Liver (tissue), 10 donors: ENCODE measurements at places on chromosomes 2 and 18.
A peak's percentile ranks its signal among the peaks of the same experiment; 100 is the strongest.

DNA sequence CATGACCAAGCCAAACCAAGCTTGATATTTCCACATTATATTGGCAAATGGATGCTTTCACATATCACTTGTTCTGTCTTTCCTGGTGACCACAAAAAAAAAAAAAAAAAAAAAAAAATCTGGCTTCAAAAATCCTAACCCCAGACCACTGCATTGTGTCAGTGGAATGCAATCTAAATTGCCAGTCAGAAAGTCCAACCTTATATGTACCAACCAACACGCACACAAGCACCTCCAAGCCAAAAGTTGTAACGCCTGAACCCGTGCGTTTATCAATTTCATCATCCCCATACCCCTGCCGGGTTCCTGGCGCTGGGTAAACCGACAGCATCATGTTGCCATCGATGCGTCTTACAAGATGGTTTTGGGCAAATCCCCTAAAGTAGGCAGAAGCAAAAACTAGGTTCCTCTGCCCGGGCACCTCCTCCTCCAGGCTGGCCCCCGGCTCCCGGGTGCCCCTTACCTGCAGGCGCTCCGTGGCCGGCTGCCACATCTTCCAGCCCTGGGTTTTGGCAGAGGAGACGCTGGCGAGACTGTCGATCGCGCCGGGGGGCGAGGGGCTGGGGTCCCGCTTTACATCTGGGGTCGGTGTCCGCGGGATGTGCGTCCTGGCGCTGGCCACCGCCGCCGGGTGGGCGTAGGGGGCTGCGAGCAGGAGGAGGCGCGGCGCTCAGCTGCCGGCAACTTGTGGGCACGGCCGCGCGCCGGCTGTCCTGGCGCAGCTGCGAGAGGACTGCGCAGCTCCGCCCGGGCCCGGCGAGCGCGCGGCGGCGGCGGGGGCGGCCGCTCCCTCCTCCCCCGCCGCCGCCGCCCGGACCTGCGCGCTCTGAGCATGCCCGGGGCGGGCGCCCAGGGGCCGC, at the start of gene PID1:
TSS of gene PID1 (minus strand) at position 737 of the 860 bp plus-strand sequence. CDS start at position 493, 244 bp downstream.
- no peak for DNase-seq
- peaks cover 23% of the 10 kb centered on the region for H3K4me1 ChIP-seq
- H3K27me3 ChIP-seq: no peaks in the 10 kb centered on the region

DNA sequence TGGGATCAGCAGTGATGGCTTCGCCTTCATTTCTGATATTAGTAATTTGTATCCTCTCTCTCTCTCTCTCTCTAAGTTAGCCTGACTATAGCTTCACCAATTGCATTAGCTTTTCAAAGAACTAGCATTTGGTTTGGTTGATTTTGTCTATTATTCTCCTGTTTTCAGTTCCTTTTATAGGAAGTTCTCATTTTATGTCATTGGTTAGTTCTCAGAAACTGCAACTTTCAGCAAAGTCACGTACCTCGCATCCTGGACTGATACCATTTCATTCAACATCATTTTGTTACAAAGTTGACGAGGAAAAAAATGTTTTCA, 450.8 kb downstream of the EIPR1 start:
- H3K4me3 ChIP-seq: no peak overlapping the region
- no peaks in the 10 kb centered on the region for H3K27me3 ChIP-seq
- H3K4me1 ChIP-seq: no peaks in the 10 kb centered on the region
- DNase-seq: no peak
- no peak overlapping the region for H3K27ac ChIP-seq

GRCh38 chr18:50819027-50819727, 639 bp downstream of the MRO start:
- H3K27me3 ChIP-seq: no peaks in the 10 kb centered on the region
- H3K27ac ChIP-seq: peak overlapping the region; percentile 85
- no peaks in the 10 kb centered on the region for H3K36me3 ChIP-seq

GRCh38 chr2:234951664-234952269, at the start of gene SH3BP4:
Gene SH3BP4, plus strand, starts transcription at chr2:234952017. Its CDS starts 82,986 bp downstream, at chr2:235035003.
- H3K4me1 ChIP-seq: peaks cover 28% of the 10 kb centered on the region
- DNase-seq: peak; percentile 82
- H3K36me3 ChIP-seq: no peaks in the 10 kb centered on the region
- peak within 1 kb of the TSS; percentile 89 for H3K27ac ChIP-seq
- peak within 1 kb of the TSS; percentile 73 for H3K4me3 ChIP-seq
- no peaks in the 10 kb centered on the region for H3K27me3 ChIP-seq

GRCh38 chr18:57621246-57621604, 411 bp downstream of the NARS1 start:
- peak overlapping the region; percentile 85 for H3K27ac ChIP-seq
- no peaks in the 10 kb centered on the region for H3K36me3 ChIP-seq
- H3K27me3 ChIP-seq: no peaks in the 10 kb centered on the region
- peak overlapping the region; percentile 99 for H3K4me3 ChIP-seq
- DNase-seq: no peak

DNA sequence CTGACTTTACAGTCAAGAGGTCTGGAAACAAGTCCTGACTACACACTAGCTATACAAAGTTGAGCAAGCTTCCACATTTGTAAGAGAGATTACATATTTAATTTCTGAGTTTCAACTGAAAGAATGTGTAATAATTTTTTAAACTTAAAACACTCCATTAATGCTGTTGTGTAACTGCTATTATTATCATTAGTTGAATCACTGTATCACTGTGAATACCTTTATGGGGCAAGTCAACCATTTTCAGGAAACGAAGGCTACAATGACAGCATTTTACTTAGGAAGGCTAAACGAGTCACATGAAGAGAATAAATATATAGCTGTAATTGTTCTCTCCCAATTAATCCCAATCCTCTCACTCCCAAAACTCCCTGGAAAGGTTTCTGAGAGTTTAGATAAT, 46.3 kb downstream of the TRIP12 start:
- no peak overlapping the region for H3K4me3 ChIP-seq
- H3K4me1 ChIP-seq: peaks cover 6% of the 10 kb centered on the region
- no peaks in the 10 kb centered on the region for H3K27me3 ChIP-seq
- peaks cover 15% of the 10 kb centered on the region for H3K36me3 ChIP-seq
- H3K27ac ChIP-seq: no peak overlapping the region

DNA sequence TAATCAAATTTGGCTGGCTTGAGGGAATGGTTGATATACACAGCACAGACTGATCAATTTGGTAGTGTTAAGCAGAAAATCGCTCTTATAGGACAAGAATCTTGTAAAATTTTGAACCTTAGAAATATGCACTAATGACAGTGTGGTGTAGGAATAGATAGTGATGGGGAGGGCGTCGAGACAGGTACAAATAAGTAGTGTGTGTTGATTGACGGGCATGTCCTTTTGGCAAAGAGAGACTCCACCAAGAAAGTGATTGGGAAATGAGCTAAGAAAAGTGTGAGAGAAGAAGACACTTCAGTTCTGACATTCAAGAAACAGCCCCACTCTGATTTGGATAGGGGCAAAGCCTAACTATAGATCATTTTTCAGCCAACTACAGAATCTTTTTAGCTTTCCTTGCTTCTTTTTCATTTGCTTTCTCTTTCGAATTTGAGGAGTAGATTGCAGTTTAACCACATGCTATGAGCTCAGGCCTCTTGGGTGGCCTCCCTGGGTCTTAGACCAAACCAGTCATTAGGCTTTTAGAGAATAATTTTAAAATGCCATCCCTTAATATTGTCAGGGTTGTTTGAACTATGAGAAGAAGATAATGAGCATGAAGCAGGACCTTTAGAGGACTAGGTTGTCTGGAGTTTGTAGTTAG, 127.1 kb downstream of the CERS6 start:
- no peaks in the 10 kb centered on the region for H3K27me3 ChIP-seq
- DNase-seq: no peak
- H3K27ac ChIP-seq: no peak overlapping the region
- no peaks in the 10 kb centered on the region for H3K36me3 ChIP-seq
- no peaks in the 10 kb centered on the region for H3K4me1 ChIP-seq

GRCh38 chr2:11042841-11043240, 112.4 kb upstream of the SLC66A3 start:
- no peak overlapping the region for H3K27ac ChIP-seq
- no peaks in the 10 kb centered on the region for H3K27me3 ChIP-seq
- DNase-seq: no peak
- H3K4me3 ChIP-seq: no peak overlapping the region
- H3K36me3 ChIP-seq: no peaks in the 10 kb centered on the region
- no peaks in the 10 kb centered on the region for H3K4me1 ChIP-seq

GRCh38 chr18:54205959-54206358, 18.5 kb downstream of the MBD2 start:
- no peak overlapping the region for H3K27ac ChIP-seq
- no peak overlapping the region for H3K4me3 ChIP-seq
- peaks cover 18% of the 10 kb centered on the region for H3K4me1 ChIP-seq
- no peak for DNase-seq
- H3K27me3 ChIP-seq: no peaks in the 10 kb centered on the region
- H3K36me3 ChIP-seq: peaks cover 5% of the 10 kb centered on the region

DNA sequence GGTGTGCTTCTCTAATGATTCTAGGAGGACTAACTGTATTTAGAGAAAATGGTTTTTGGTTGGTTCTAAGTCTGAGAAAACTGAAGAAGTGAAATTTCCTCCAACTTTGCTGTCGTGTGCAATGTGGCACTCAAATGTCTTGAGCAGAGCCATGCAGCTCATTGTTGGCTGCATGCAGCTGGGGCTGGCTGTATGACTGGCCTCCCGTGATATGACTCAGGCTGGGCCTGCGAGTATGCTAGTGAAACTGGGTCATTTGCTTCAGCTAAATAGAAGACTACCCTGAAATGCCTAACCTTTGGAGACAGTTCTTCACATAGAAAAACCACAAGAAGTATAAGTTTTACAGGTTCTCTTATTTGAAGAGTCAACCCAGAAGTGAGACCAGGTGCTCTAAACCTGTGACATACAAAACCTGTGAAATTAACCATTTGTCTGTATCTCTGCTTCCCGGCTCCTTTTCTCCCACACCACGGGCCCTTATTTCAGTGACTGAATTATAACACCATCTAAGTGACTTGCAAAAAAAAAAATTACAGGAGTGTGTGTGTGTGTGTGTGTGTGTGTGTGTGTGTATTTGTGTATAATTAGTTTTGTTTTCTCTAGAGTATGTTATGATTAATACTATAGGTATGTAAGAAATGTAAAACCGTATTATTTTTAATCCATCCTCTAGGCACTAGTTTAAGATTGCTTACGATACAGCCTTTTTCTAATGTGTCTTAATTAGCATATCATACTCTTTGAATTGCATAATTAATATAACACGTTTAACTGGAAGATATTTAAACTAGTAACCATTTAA, 15.9 kb downstream of the POLI start:
- H3K4me3 ChIP-seq: no peak overlapping the region
- no peak overlapping the region for H3K27ac ChIP-seq
- peaks cover 40% of the 10 kb centered on the region for H3K36me3 ChIP-seq
- DNase-seq: no peak
- no peaks in the 10 kb centered on the region for H3K4me1 ChIP-seq

DNA sequence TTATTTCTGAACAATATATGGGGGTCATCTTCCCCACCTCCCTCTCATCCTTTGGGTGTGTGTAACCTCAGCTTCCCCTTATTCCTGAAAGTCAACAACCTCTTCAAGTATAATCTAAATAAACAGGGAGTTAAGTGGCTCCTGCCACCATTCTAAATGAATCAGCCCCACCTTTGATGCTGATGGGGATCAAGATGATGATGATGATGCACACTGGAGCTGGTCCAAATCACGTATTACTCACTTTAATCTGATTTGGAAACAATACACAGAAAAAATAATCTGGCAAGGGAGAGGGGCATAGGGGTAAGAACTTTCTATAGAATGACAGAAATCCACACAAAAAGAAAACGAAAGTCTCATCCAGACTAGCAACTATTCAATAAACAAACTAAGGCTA, 7.1 kb downstream of the ACVR1 start:
- no peak overlapping the region for H3K27ac ChIP-seq
- no peak overlapping the region for H3K4me3 ChIP-seq
- no peak for DNase-seq
- H3K4me1 ChIP-seq: peaks cover 13% of the 10 kb centered on the region

DNA sequence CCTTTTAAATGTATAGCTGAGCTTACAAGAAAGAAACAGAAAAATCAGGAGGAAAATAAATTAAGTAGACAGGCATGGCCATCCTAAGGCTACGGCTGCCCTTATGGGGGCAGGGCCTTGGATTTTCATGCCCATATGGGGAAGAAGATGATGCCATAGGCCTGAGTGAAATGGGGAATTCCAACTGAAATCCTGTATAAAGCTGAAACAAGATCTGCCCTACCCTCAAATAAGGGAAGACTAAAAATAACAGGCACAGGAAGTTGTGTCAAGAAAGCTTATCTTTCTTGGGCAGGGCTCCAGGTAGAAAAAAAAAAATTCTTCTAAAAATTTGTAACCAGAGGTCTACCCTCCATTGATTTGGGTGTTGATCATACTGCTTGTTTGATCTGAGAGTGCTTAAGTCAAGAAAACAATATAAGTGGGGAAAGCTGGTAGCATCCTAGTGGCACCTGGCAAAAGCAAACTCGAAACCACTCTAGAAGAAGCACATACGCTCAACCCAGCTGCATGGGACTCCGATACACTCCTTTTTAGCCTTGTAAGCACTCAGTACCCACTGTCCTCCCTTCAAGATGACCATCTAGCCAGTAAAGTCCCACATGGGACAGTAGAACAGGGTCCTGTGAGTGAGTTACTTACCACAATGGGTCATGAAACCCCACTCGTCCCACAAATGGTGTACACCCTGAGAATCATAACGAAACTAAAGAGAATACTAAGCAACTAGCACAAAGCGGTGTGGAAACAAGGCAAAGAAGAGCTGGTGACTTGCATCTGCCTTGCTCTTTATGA, 22.3 kb downstream of the DNAH7 start:
- no peak for DNase-seq
- H3K4me1 ChIP-seq: no peaks in the 10 kb centered on the region
- H3K27me3 ChIP-seq: no peaks in the 10 kb centered on the region
- H3K36me3 ChIP-seq: no peaks in the 10 kb centered on the region

DNA sequence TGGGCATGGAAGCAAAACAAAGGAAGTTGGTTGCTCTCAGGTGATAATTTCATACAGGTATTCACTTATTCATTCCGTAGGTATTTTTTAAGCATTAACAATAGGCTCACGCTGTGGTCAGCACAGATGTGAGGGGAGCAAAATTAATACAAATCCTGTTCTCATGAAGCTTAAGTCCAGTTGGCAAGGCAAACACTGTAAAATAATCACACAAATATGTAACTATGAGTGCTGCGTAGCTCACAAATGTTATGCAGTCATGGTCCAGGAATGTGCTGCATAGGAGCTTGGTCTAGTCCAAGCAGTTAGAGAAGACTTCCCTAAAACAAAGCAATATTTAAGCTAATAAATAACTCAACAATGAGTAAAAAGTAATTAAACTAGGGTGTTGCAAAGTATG, 23.9 kb downstream of the SP5 start:
- no peak for DNase-seq
- no peaks in the 10 kb centered on the region for H3K36me3 ChIP-seq
- no peaks in the 10 kb centered on the region for H3K4me1 ChIP-seq
- no peak overlapping the region for H3K4me3 ChIP-seq

- H3K4me3 ChIP-seq: no peak overlapping the region
- H3K27me3 ChIP-seq: peaks cover 2% of the 10 kb centered on the region
- DNase-seq: no peak
- no peaks in the 10 kb centered on the region for H3K4me1 ChIP-seq
Observed at GRCh38 chr2:56017784-56018183, 94.2 kb upstream of the EFEMP1 start.
